ENCODE measurements at places on chromosomes 3 and 15.

- DNase-seq = no peak
Measured at GRCh38 chr3:119609301-119609700, 11.6 kb downstream of the PLA1A start.

DNA sequence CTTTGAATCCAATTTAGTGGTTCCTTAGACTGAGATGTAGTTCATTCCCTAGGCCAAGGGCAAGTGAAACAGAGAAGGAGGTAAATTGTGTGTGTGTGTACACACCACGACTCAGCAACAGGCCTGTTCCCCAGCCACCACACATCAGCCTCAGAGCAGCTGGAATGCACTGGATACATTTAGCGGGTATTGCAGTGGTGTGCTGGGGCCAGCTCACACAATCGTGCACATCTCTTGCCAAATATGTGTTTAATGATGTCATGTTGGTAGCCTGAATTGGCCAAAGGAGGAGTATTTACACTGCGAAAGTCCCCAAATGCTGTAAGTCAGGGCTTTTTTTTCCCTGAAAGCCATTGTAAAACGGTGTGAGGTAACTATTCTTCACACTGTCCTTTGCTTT, 82.3 kb downstream of the RBPMS2 start:
- DNase-seq = no peak

- DNase-seq = no peak
Measured at GRCh38 chr3:37257581-37257980, 83.2 kb upstream of the LRRFIP2 start.

DNA sequence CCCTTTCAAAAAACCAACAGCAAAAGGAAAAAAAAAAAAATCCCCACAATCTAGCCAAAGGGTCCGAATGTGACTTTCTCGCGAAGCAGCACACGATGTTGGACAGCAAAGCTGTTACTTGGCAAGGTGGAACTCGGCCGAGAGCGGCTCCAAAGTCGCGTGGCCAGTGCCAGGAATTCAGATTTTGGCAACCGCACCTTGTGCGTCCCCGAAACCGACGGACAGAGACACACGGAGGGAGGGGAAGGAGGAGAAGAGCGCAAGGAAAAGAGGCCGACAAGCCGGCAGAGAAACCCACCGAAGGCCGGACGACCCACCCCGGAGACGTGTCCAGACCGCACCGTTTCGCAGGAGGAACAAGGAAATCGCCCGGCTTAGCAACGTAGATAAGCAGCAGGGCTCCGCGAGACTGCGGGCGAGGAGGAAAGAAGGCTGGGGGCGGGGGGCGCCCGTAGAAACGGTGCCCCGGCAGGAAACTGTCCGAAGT, 517.3 kb downstream of the MECOM start:
- no peak for DNase-seq

DNA sequence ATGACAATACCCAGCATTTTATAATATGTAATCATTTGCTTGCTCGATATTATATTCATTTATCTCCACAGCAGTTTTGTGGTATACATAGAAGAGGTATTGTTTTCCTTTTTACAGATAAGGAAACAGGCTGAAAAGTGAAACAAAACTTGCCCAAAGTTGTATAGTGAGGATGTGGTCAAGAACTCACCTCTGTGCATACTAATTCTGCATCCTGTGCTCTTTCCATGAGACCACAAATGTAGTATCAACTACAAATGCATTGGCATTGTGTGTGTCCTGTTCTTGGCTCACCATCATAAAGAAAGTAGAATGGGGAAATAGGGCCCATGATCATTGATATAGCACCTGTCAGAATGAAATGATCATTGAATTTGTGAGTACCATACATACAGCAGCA, 167.3 kb downstream of the NECTIN3 start:
- no peak for DNase-seq

DNA sequence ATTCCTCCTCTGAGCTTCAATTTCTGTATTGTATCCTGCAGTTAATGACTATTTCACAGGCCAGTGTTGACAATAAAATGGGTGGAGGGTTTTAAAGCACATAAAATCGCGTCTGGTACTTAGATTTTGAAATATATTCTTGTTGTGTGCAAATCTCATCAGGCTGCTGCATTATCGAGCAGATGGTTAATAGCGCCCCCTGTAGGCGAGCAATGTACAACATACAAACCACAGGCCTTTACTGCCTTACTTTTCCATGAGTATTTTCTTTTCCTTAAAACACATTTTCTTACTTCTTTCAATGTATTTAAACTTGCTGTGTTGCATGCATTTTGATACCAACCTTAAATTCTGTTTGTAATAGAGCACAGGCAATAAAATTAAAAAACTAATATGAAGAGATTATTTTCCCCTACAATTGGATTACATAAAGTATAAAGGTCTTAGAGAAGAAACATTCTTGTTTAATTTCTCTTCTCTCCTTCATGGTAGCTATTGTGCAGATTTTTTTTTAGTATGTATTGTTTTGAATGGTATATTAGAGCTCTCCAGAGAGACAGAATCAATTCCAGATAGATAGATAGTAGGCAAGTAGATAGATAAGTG, 608.4 kb downstream of the CADM2 start:
- DNase-seq = no peak

- DNase-seq = no peak
Measured at GRCh38 chr3:187831125-187832051, 86.1 kb upstream of the BCL6 start.

GRCh38 chr3:25461946-25462345, 33.9 kb downstream of the RARB start:
- DNase-seq = no peak

DNA sequence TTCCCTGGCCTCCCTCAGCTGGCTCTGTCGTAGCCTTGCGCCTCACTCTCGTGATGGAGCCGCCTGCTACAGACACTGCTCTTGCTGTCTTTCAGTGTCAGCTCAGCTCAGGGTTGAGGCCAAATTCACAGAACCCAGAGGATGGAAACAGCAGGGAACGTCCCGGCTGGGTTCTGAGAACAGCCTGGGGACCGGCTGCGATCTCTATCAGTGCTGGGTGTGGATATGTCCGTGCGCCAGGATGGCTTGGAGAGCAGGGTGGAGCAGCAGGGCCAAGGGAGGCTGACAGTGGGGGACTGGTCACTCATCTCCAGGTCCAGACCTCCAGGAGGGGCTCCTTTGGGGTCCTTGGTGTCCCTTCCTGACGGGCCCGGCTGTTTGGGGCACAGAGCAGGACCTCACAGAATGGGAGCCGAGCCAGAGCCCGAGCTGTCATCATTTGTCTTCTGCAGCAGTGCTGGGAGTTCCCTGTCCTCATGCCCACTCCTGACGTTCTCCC, 18.4 kb downstream of the KLF15 start:
- no peak for DNase-seq

- no peak for DNase-seq
Measured at GRCh38 chr3:127254730-127255129, 33.1 kb downstream of the PRR20G start.

GRCh38 chr3:195895078-195895860, 13.1 kb downstream of the TNK2 start:
- peak; percentile 45 for DNase-seq

GRCh38 chr3:116821371-116821770, 111.8 kb downstream of the TUSC7 start:
- no peak for DNase-seq

DNA sequence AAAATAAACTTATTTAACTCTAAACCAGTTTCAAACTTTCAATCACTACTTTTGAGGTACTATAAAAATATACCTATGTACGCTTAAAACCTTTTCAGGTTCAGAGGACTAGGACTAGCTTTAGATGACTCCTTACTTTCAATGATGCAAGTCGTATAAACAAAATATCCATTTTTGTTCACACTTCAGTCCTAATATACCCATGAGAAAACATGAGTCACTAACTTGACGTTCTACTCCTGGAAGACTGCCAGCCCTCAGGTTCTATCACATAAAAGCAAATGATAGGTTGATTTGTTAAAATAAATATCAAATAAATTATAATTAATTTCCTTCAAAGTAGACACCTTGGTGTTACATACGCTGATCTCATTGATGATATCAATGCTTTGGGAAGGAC, 10.6 kb upstream of the P3H2 start:
- DNase-seq = no peak

DNA sequence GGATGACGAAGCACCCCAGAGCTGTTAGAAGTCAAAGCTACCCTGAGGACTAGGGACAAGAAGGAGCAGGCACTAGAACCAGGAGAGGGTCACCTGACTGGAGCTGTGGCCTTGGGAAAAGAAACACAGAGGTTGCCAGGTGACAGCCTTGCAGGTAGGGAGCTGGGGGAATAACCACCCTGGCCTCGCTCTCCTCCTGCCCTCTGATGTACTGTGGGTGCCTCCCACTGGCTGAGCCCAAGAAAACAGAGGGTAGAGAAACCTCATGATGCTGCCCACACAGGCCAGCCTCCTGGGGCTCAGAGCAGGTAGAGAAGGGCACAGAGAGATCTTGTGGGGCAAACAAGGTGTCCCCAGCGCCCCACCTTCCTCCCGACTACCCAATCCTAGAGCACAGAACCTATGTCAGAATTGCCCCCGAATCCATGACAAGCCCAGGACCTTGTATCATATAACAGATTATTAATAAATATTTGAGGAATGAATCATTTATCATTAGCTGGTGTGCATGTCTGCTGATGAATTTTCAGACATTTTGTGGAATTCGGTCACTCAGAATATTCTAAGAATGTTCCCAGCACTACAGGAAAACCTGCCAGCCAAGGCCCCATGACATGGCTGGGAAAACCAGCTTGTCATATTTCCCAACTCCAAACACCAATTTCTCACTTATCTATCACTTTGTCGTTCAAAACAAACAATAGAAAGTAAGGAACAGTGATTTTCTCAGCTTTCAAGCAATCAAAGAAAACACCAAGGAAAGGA, 59.8 kb upstream of the MEX3B start:
- no peak for DNase-seq

- no peak for DNase-seq
Measured at GRCh38 chr3:72145506-72146380, 360.8 kb upstream of the PROK2 start.

- DNase-seq = no peak
Measured at GRCh38 chr3:14494973-14495300, 45.2 kb downstream of the GRIP2 start.

DNA sequence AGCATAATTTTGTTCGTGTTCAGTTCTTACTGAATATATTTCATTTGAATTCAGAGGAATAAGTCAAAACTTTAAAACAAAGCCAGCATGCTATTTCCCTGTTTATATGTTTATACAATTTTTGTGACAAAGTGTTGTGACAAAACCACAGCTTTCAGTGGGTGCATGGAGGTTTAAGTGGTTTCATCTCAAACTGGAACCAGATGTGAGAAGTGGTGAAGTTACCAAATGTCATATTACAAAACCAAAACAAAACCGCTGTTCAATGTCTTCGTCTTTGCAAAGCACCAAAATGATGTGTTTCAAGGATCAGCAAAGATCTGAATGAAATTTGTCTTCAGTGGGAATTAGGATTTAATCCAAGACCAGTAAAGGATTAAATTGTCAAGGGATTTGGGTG, 59.3 kb upstream of the OSTN start:
- no peak for DNase-seq

DNA sequence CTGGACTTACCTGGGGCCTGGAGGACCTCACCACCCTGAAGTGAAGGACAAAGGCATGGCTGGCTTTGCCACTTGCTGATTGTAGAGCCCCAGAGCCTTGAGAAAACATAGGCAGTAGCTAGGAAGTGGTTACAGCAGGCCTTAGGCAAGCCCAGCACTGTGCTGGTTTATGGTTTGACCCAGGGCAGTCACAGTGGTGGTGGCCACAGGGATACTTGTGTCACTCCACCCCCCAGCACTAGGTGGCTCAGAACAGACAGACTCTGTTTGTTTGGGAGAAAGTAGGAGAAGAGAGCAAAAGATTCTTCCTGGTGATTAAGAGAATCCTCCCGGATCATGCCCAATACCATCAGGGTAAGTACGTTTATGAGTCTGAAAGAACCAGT, 13.2 kb upstream of the COL8A1 start:
- no peak for DNase-seq

GRCh38 chr3:5918626-5919025, 731.1 kb downstream of the EDEM1 start:
- no peak for DNase-seq

GRCh38 chr3:152268555-152269055, at the start of gene MBNL1:
Gene MBNL1, plus strand, starts transcription at chr3:152268929. Its CDS starts 31,265 bp downstream, at chr3:152300194.
- DNase-seq = peak; percentile 77

GRCh38 chr3:197749315-197749600, 425 bp upstream of the FYTTD1 start:
- no peak for DNase-seq

DNA sequence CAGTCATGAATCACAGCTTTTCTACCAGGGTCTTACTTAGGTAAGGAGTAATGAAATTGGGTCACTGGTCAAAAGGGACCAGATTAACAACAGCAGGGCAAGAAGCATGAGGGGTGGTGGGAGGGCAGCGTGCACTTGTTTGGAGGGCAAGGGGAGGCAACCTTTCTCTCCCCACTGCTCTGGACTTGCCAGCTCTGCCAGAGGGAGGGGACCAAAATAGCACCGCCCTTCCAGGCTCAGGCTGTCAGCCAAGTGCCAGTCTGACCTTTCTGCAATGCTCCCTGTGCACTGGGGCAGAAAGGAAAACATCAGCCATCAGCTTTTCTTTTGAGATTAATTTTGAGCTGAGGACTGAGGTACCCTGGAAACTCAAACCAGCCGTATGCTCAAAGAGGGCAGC, 4.5 kb upstream of the ULK3 start:
- no peak for DNase-seq

Data from activated CD4-positive, alpha-beta T cell treated with anti-CD3 and anti-CD28 coated beads for 1 hour (primary cell).